ENCODE measurements at places on chromosomes 12 and 14.

- DNase-seq, result no peak
These were observed 17.4 kb upstream of the RNASE12 start for GRCh38 chr14:20608383-20609110.

- peak; percentile 59 for DNase-seq
These were observed 179.2 kb upstream of the DCN start for GRCh38 chr12:91361864-91362263.

GRCh38 chr12:66367015-66367667, 64.8 kb downstream of the HELB start:
- peak; percentile 22 for DNase-seq

DNA sequence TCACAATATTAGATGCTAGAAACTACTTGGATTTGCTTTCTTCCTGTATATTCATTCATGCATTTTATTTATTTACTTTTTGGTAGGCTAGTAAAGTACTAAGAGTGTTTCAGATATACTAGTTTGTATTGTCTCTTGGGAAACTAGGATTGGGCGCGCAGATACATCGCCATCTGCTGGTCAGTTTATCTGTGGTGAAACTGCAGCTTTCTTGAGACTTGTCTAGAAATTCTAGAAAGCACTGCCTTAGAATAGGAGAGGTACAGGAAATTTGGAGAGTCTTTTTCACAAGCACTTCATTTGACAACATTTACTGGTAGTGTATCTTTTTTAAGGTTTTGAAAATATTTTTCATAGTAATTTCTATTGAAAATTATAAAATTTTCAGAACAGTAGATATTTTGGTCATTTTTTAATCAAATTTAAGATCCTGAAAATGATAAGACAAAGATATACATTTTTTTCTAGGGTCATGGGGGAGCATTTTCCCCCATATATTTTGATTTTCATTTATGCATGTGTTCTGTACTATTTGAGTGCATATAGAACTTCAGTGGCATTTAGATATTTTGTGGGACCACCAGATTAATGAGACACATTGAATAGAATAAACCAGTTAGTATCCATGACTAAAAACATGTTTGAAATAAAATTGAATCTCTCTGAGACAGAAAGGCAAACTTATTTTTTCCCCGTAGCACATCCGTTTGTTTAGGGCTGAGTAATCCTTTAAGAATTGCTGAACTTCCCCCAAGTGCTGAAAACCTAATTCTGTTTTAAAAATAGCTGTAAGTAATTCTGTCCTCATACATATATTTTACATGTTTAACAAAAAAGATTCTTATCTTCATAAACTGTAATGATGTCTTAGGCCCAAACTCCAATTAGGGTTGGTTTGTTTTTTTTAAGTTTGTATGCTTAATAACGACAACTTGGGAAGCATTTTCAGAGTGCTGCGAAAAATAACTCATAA, 44.5 kb downstream of the SLC38A6 start:
- DNase-seq, result peak; percentile 75

GRCh38 chr12:25896981-25897380, 61.5 kb upstream of the RASSF8 start:
- no peak for DNase-seq

DNA sequence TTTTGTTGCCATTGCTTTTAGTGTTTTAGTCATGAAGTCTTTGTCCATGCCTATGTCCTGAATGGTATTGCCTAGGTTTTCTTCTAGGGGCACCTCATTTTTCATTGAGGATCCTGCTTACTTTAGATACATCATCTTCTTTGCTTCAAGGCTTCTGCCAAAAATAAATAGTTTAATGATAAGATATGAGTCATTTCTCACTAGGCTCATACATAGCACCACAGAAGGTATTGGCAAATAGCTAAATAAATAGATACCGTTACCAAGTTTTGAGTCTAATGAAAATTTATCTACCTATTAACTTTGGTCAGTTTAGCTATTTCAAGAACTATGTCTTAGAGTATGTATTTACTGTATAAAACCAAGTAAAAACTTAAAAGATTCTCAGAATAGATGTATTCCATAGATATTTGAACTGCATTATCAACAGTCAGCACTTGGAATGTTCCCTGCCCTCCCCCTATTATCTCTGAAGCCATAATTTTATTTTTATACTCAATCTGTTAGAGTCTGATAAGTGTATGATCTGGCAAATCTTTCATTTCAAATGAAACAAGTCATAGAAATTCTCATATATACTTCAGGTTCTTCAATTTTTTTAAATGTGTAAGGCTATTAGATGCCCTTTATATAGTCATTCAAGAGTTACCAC, 310.2 kb downstream of the CCDC91 start:
- DNase-seq, result no peak

DNA sequence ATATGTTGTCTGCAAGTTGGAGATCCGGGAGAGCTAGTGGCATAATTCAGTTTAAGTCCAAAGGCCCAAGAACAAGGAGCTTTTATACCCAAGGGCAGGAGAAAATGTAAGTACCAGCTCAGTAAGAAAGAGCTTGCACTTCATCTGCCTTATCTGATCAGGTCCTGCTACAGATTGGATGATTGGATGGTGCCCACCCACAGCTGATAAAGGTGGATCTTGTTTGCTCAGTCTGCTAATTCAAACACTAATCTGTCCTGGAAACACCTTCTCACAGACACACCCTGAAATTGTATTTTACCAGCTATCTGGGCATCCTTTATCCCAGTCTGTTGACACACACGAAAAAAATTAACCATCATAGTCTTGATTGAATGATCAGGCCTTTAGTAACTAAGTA, 230.7 kb upstream of the SLC16A7 start:
- DNase-seq, result no peak

DNA sequence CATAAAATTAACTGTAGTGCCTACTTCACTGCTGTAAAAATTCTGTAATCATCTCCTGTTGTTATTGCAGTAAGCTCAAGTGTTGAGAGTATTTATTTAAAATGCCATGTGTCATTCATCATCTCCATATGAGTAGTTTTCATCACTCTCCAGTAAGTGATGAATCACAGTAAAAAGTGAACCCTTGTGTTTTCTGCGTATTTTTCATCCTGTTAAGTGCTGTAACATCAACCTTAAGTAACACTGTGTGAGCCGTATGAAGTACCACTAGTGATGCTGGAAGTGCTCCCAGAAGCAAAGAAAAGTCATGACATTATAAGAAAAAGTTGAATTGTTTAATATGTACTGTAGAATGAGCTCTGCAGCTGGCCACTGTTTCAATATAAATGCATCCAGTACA, 55.4 kb downstream of the SLCO1B3 start:
- no peak for DNase-seq

DNA sequence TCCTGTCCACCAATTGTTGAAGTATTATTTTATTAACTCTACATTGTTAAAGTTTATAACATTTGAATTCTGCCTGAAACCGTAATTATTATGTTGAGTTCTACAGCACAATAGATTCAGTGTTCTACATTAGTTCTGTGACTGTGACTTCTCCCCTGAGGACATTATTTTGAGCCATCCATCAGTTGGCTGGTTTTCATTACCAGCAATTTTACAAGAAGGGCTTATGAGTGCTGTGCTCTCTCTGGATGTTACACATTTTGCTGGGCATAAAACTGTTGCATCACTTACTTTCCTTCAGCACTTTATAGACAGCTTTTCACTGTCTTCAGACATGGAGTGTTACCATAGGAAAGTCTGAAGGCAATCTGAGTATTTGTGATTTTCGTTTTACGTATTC, 118.2 kb upstream of the KITLG start:
- no peak for DNase-seq

DNA sequence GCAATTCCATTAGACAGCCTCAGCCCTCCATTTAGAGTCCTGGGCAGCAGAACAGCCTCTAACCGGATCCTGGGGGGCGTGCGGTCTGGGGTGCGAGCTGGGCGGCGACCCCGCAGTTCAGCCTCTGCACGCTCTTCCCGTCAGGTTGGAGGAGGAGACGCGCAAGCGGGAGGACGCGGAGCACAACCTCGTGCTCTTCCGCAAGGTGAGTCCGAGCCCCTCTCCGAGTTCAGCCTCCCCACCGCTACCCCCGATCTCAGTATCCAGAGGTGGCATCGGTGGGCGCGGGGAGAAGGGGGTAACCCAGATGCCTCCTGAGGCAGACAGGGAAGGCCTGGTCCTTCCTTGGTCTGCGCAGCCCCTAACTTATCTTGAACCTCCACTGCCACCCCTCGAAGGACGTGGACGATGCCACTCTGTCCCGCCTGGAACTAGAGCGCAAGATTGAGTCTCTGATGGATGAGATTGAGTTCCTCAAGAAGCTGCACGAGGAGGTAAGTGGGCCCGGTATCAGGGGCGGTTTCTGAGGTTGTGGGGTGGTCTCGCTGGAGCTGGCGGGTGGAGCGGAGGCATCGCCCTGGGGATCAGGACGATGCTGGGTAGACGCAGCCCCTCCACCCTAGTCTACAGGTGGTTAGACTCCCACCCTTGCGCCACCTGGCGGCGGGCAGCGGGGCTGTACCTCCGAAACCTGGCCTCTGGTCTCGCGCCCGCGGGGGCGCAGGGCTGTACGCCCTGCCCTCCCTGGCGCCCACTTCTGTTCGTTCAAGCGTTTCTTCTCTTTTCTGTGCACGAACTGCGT, 1.3 kb downstream of the PRPH start:
- DNase-seq, result peak; percentile 78

DNA sequence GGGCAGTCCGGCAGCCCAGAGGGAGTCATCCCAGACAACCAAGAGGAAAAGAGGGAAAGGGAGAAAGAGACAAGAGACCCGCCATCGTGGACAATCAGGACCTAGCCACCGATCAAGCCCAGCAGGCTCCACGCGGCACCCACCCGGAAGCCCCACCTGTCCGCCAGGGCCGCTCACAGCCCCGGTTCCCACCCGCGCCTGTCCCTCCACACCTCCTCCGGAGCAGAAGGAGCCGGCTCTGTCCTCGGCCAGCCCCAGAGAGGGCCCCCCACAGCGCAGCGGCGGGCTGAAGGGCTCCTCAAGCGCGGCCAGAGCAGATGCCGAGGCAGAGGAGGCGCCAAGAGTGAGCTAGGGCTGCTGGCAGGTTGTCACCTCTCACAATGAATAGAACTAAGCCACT, 784.7 kb upstream of the FBXO33 start:
- no peak for DNase-seq

- DNase-seq, result no peak
These were observed 25.6 kb downstream of the PRKAB1 start for GRCh38 chr12:119693511-119693910.

DNA sequence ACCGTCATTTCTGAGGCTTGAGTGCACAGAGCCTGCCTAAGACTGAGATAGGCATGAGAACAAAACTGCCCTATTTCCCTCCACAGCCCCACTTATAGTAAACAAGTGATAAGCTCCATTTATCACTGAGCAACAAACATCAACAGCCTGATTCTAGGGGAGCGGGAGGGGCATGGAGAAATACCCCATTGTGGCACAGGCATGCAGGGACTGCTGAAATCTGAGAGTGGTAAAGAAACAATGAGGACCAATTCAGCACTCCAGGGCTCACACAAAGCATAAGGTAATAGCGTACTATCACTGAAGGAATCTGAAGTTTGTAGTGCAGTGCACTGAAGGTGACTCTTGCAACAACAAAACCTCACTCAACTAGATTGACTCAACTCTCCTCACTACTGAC, 186.7 kb downstream of the ANO2 start:
- DNase-seq, result peak; percentile 54

DNA sequence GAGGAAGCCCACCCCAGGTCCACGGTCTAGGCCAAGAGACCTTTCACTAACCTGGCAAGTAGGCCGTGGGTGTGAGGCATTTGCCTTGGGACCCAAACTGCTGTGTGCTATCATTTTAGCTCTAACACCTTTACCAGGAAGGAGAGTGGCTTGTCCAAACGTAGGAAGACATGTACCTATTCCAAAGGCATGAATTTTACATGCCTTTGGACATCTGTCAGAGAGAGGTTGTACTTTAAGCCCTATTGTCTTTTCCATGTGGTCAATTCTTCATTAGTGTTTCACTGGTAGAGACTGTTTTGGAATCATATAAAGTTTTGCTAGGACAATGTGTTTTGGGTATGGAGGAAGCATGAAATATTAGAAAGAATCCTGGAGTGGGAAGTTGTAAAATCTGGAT, 148.8 kb downstream of the SLC41A2 start:
- no peak for DNase-seq

DNA sequence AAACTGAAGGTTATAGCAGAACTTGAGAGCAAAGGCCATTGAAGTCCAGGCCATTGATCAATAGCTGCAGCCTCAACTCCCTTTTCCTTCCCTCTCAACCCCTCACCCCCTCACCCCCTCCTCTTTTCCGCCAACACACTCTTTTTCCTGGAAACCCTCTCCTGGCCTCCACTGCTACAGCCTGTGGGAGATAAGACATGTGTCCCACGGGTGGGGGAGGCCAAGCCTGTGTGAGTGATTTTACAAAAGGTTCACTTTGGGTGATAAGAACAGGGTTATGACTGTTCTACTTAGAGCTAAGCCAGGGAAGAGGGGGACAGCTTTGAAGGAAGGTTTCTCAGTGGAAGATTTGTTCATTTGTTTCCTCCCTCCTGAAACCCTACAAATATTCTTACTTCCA, 9.2 kb upstream of the FGF23 start:
- DNase-seq, result no peak

- peak; percentile 84 for DNase-seq
These were observed at the start of gene TEX52 for GRCh38 chr12:2857021-2857431. Gene TEX52 (minus strand): TSS chr12:2857039. CDS start chr12:2857026, 13 bp downstream.

GRCh38 chr12:28486521-28486920, 296.3 kb downstream of the CCDC91 start:
- no peak for DNase-seq

DNA sequence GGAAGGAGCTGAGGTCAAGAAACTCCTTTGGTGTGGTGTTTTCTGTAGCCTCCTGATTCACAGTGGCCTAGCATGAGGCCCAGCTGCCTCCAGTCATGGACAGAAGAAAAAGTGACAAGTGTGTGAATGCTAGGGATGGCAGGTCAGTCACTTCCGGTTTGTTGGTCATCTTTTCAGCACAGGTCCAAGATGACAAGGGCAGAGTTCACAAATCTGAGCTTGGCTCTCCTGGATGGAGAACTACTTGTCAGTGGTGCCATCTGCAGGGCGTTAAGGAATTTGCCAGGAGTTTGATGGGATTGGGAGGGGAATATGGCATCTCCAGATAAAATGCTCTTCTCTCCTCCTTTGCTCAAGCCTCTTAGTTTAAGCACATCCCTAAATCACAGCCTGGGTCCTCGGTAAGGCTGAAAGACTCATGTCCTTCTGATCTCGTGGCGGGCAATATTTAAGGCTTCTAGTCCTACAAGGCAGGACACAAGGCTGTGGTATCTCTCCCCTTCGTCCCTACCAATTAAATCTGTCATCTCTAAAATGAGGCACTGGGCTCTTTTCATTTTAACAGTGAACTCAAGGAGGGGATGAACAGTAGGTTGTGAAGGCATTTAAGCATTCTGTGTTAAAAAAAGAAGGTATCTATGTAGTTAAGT, 10.0 kb downstream of the TUBA1B start:
- DNase-seq, result peak; percentile 71
